ENCODE measurements at places on chromosomes 2 and 18.

DNA sequence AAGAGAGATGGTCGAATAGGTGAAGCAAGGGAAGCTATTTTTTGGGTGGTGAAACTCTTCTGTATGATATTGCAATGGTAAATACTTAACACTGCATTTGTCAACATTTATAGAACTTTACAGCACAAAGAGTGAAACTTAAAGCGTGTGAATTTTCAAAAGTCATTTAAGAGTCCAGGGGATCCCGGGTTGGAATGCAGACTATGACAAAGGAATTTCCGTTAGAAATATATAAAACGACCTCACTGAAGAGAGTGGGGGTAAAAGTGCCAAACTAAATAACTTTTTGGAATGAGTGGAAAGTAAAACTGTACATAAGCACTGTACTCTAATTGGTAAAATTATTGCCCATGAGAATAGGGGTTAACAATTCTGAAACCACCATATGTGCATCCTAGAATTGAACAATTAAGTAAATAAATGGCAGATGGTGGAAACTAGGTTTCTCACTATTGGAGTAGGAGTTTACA lies 191.0 kb upstream of the FN1 start:
- DNase-seq, result no peak

DNA sequence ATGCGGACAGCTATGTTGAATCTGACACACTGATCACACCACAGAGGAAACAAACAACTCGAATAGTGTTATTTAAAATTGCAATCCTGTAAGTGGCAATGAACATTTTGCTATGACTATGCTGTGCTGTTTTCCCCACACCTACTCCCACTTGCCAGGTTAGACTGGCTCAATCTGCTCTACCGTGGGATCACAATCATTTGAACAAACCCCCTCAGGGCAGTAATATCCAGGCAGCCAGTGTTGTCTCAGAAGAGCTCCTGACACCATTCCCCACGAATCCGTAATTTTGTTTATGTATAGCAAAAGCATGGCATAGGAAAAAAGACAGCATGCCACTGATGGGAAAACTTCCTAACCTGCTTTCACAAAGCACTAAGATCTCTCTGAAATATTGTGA lies 284.3 kb downstream of the ERBB4 start:
- DNase-seq, result no peak

GRCh38 chr2:66387016-66387753 lies 47.7 kb upstream of the MEIS1 start:
- no peak for DNase-seq

- no peak for DNase-seq
These were observed 187.0 kb upstream of the COL3A1 start for GRCh38 chr2:188787021-188787657.

- no peak for DNase-seq
These were observed 300.0 kb upstream of the HDAC4 start for GRCh38 chr2:239700686-239701345.

DNA sequence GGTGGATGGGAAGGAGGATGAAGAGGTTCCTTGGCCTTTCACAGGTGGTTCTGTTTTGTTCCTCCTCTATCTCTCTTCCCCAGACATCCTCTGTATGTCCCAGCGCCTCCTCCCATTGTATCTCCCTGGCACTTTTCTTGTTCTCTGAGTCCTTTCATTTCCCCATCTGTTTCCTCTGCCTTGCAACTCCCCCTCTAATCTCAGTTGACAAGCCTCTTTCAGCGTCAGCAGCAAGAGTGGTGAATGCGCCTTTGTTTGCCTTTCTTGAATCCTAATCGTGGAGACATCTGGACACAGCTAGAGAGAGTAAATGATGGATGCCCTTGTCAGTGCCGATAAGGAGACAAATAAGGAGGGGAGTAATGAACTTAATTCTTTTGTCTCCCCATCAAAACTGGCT lies 167.0 kb downstream of the NDUFA10 start:
- no peak for DNase-seq

GRCh38 chr2:108244667-108245414 lies 5.1 kb downstream of the SULT1C3 start:
- no peak for DNase-seq

- no peak for DNase-seq
These were observed 582.1 kb upstream of the SETBP1 start for GRCh38 chr18:44098551-44099098.

DNA sequence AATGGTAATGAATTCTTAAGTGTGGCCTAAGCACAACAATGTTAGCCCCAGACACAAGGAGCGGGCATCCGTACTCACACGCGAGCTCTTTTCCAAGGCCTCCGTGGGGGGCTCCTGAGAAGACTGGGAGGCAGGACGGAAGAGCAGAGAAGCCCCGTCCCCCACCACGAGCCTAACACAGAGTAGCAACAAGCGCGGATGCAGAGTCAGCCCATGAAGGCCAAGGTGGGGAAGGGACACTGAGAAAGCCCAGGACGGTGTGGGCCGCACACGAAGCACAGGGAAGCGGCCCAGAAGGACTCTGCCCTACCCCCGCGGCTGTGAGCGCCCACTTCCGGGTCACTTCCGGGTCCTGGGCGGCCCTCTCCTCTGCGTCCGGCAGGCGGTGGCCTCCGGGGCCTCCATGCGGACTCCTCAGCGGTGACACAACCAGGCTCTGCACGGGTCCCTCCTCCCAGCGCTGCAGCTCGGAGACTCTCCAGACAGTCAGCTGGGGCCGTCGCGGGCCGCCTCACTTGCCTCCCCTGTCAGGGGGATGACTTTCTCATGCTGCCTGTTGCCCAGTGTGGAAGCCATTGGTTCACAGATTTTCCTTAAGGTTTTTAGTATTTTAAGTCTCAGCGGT lies 151.5 kb downstream of the MTCL1 start:
- DNase-seq, result no peak

GRCh38 chr18:51491678-51492372 lies 294.3 kb upstream of the MEX3C start:
- DNase-seq, result no peak

DNA sequence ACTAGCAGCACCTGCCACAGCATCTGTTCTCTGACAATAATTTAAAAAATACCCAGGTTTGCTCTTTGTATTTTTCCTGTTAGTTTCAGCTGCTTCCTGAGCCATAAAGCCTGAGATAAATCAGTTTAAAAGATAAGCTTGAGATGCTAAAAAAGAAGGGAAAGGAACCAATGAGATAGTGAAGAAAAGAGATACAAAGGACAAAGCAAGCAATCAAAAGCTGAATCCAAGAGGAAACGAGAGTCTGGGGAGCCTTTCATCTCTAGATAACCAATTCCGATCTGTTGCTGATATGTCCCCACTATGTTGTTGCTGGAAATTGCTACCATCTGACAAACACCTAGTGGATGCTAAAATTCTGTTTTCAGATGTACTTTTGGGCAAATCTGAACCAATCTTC lies 201.4 kb downstream of the RBM43 start:
- DNase-seq, result no peak

DNA sequence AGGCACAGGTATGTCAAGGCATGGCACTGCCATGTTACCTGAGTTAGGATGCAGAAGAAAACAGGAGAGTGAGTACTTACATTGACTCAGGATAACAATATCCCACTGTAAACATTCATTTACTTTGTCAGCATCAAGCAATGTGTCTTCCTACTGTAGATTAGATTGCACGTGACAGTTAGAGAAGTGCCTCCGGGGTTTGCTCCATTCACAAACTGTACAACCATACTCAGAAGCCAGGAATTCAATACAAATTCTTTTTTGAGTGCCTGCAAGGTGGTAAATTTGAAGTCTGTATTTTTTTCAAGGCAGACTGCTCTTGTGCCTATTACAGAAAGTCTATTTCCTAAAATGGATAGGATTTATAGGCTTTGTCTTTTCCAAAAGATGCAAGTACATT lies 34.1 kb downstream of the CDCA7 start:
- DNase-seq, result no peak

DNA sequence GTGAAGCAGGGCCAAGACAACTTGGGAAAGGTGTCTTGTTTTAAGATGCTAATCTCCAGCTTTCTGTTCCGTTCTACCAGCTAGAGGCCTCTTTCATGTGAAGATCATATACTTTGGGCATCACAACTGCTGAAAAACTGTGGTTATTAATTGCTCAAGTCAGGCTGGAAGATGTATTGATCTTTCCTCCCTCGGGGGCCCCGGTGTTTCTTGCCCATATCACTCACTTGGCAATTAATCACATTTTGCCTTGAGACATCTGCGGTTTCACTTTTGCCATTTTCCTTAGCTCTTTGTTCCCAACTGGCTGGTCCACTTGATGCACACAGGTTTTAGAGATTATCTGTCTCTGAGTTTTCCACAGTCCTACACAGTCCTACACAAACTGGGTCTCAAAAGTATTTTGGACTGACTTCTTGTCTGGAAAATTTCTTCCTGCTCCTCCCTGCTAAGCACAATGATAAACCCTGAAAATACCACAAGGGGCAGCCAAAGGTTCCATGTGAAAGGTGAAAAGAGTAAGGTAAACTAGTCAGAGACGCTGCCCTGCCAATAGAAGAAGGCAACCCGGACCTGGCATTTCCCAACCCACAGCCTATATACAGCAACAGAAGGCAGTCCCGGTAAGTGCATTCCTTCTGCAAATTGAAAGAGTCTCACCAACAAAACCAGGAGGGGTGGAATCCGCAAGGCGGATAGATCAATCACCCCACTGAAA lies 181.0 kb downstream of the AFF3 start:
- no peak for DNase-seq

DNA sequence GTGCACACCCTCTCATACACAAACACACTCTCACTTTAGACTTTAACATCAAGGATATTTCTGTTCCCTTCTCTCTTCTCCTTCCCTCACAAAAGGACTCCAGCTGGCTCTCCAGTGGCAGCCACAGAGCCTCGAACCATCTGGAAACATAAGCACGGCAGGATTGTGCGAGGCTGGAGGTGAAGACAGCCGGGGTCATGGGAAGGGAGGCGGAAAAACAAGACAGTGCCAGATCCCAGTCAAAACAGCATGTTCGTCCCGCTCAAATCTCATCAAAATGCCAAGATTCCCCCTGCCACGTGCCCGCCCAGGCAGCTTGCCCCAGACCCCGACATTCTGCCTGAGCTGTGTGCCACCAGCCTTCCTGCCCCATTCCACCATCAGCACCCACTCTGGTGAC lies 180.3 kb downstream of the ZBTB7C start:
- DNase-seq, result no peak

- no peak for DNase-seq
These were observed 262.4 kb downstream of the SS18 start for GRCh38 chr18:25827961-25828561.

- DNase-seq, result no peak
These were observed 394.2 kb downstream of the IRS1 start for GRCh38 chr2:226405465-226405864.

GRCh38 chr2:100675855-100676254 lies 113.1 kb downstream of the PDCL3 start:
- DNase-seq, result no peak

DNA sequence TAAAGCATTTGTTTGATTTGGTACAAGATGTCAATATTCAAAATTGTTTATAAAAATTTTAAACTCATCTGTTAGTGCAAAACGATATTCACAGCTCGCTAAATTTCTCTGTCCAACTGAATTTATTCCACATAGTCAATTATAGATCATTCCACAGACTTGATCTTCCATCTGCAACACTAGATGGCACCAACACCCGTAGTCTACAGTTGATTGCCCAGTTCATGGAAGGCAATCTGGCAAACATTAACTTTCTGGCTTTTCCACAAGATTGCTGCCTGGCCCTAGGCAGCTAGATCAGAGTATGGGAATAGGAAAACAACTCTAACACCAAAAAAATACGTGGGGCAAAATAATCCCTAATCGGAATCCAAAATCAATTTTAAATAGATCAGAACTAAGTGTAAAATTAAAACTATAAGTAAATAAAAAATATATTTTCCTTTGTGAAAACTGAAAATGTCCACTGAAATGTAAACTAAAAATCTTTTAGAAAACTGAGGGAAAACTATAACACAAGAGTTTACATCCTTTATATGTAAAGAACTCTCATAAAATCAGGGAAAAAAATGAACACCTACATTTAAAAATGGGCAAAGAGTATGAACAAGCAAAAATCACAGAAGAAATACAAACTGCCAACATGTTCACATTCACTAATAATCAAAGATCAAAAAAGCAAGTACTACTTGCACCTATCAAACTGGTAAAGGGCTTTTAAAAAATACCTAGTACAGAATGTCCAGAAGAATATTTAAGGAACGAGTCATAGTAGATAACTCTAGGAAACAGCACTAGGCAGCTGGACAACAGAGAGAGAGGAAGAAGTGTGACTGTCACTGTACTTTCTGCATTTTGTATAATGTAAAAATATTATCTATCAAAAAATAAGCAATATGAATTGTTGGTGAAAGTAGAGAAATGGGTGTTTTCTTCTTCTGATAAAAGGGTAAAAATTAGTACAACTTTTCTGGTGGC lies 35.0 kb downstream of the RTN4 start:
- DNase-seq, result no peak

DNA sequence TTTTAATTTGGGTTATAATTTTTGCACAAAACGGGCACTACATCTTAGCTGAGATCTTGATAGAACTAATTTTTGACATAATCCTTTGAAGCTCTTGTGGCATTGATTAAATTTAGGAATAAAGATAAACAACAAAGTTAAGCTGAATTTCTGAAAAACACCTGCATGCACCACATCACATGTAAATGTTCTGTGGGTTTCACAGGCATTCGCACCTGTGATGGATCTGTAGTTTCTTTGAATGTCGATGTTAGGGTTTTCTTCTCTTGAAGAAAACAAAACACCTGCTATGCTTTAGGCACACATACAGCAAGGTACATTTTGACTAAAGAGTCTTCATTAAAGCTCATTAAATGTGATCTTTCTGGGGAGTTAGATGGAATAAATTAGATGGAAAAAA lies 60.3 kb downstream of the RPIA start:
- DNase-seq, result no peak

Measured in GM12891 (cell line).